ENCODE measurements at places on chromosomes 3 and 15.

DNA sequence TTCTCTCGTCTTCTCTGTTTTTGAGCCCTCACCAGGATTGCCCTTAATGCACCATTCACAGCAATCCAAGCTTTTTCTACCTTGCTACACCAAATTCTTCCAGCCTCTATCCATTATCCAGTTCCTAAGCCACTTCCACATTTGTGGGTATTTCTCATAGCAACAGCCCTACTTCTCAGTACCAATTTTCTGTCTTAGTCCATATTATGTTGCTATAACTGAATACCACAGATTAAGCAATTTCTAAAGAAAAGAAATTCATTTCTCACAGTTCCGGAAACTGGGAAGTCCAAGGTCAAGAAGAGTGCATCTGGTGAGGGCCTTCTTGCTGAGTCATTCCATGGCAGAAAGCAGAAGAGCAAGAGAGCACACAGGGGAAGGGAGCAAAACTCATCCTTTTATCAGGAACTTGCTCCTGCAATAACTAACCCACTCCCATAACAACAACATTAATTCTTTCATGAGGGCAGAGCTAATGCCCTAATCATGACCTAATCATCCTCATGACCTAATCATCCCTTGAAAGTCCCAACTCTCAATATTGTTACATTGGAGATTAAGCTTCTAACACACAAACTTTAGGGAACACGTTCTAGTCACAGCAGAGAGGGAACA is 9.7 kb upstream of the EIF1B start:
- DNase-seq = no peak

DNA sequence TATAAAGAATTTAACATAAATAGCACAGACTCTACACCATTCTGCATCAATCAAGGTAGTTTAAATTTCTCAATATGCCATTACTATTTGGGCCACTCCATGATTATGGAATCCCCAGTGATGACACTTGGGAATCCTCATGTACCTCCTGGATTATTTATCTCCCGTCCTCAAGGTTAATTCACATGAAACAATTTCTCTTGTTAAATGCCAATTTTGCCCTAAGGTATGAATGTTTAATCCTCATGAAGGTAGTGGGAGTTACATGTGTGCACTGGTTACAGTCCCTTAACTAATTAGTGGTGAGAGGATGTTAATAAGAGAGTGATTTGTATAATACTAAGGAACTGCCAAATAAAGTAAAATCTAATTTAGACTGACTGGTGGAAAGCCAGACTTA is 372.3 kb upstream of the MDFIC2 start:
- DNase-seq = no peak

- DNase-seq = no peak
These were observed 193.4 kb upstream of the UBE2E1 start for GRCh38 chr3:23612296-23612891.

DNA sequence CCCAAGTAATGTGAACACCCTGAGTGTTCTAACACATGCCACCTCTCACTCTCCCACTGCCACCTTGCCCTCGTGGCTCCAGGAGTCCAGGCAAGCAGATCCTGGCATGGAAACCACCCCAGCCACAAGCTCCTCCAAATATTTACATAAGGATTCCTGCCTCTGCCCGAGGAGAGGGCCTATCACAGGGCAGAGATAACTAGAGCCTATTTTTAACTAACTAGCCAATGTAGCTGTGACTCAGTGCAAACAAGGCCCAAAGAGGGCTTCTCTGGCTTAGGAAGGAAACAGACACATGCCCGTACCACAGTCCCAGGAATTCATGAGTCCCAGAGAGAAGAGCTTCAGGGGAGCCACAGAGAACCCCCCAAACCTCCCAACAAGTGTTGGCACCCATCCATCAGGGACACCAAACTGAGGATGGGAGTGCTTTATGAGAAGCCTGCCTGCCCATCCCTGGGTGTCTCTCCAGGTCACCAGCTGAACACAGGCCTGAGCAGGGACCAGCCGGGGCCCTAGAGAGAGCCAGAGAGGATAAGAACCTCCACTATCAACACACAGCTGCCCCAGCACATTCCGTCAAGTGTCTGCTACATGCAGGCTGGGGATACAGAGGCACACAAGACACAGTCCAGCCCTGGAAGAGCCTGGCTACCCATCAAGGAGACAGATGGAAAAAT is 9.2 kb downstream of the FYCO1 start:
- DNase-seq = no peak

DNA sequence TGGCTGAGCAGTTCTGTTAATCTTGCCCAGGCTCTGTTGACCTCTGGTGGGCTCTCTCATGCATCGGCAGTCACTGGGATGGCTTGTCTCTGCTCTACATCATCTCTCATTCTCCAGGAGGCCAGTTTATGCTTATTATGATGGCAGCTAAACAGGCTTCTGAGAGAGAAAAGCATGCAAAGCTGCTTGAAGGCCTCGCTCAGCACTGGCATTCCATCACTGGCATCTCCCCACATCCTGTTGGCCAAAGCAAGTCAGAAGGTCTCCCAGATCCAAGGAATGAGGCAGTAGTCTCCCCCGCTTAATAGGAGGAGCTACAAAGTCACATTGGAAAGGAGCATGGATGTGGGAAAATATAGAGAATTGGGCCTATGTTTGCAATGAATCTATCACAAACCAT is 212.6 kb downstream of the ZNF621 start:
- DNase-seq = no peak

- no peak for DNase-seq
These were observed 79.8 kb upstream of the MEF2A start for GRCh38 chr15:99485992-99486370.

GRCh38 chr3:16828815-16829214 is 55.9 kb upstream of the PLCL2 start:
- peak; percentile 13 for DNase-seq

DNA sequence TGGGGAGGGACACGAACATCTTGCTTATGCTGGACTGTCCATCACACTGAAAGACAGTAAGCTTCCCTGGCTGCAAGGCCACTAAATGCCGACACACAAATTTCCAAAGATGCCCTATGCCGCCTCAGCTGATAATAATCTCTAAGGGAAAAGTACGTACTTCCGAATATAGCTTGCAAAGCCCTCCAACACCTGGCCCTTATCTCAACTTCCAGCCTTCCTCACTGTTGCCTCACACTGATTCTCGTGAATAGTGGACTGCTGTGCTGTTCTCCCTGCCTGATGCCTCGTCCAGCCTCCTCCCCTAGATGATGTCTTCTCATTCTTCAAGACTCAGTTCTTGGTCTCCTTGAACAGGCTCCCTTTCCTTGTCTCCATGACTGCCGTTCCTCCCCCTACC is 72.3 kb downstream of the CD47 start:
- no peak for DNase-seq

DNA sequence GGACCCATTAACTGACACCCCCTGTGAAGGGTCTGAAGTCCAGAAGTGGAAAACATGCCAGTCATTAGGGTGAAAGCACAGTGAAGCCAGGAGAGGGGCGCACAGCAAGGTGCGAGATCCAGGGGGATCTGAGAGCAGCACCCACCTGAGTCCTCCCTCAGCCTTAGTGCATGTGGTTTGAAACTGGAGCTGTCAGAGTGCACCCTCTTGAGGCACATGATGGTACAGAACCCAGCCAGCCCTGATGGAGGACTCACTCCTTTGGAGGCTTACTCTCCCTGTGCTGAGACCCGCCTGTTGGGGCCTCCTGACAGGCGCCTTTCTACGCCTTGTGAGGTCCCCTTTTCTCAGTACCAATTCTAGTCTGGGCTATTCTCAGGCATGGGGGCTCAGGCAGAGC is 77.8 kb downstream of the IL20RB start:
- no peak for DNase-seq

All from T-helper 22 cell (primary cell).